GM13977 (cell line): ENCODE measurements at places on chromosomes 6 and 20.

DNA sequence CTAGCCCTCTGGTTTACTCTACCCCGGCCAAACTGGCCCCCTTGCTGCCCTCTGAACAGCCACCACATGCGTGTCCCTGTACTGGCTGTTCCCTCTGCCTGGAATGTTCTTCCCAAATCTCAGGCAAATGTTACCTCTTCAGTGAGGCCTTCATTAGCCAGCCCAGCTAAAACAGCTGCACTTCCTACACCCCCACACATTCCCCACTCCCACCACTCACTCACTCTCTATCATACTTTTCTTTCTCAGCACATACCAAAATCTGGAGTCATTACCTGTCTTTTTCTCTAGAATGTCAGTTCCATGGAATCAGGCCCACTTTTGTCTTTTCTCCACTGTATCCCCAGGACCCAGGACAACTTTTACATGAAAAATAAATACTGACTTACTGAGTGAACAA is 401.2 kb upstream of the SULF2 start:
- no peak for DNase-seq

DNA sequence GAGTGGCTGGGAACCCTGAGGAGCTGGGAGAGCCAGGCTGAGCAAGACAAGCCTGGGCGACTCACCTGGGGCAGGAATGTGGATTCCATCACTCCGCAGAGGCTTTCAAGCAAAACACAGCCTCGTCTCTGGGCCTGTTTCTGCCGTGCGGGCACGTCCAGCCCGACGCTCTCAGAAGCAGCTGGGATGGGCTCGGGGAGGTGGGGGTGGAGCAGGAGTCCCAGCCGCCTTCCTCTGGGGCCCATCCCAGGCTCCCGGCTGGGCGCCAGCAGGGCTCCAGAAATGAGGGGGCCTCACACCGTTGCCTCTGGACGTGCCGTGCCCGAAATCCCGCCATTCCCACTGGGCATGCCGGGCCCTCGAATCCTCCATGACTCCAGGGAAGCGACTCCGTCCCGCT is 8.7 kb upstream of the RPS21 start:
- no peak for DNase-seq

DNA sequence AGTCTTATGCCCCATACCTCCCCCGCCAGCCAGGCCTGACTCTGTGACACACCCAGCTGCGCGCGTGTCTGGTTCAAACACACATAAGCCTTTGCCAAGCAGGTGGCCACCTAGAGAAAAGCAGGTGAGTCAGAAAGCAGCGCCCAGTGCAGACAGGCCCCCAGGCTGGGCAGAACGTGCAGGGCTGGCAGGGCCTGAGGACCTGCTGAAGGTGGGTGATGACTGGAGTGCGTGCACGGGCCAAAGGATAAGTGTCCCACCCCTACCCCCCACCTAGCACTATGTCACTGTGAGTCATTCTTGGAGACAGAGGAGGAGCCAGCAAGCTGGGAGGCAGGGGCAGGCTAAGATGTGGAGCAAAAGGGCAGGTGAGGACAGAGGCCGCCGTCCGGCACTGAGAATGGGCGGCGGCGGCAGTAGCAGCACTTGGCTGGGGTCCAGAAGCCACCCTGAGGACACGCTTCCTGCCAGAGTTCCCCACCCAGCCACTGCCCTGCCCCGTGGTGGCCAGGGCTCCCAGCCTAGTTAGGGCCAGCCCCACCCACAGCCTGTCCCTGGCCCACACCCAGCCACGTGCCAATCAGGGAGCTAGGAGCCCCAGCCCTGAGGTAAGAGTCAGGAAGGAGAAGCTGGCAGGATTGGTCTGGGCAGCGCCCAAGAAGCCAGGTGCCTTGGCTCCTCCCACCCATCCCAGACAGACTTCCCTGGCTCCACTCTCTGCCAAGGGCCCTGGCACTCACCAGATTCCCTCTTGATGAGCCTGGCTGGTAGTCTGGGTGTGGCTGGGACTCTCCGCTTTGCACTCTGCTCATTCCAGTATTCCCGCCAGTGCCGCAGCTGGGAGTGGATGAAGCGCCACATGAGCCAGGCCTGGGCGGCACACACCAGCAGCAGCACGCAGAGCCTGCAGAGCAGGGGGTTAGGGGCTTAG is 72.7 kb downstream of the TRAM2 start:
- DNase-seq = peak; percentile 5

GRCh38 chr6:135496800-135497411 is 634 bp downstream of the AHI1 start:
- no peak for DNase-seq

GRCh38 chr6:113856625-113857555 is at the start of gene MARCKS:
Gene MARCKS (plus strand): TSS chr6:113857345. CDS start chr6:113857746, 401 bp downstream.
- DNase-seq = peak; percentile 90

DNA sequence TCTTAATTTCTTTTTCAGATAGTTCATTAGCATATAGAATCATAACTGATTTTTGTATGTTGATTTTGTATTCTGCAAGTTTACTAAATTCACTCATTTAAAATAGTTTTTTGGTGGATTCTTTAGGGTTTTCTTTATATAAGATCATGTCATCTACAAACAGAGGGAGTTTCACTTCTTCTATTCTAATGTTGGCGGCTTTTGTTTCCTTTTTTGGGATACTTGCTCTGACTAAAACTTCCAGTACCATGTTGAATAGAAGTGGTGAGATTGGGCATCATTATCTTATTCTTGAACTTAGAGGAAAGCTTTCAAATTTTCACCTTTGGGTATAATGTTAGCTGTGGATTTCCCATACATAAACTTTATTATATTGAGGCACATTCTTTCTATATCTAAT is 296.9 kb downstream of the BCKDHB start:
- DNase-seq = no peak

DNA sequence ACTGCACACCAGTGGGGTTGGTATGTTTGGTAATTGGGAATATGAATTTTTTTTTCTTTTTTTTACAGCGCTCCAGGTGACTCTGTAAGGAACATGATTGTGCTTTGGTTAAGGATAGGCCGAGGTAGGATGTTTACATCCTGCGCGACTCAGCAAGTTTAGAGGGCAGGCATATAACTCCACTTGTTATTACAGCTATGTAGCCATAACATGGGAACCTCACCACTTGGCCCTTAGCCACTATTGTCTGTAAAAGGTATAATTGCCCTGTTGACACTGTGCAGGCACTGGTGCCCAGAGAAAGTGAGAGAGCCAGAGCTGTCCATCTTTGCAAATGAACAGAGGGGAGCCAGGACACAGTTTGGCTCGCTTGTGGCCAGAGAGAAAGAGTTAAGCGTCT is 172.9 kb downstream of the MCHR2 start:
- DNase-seq = no peak

- no peak for DNase-seq
Observed at GRCh38 chr6:43575105-43575771, 600 bp downstream of the XPO5 start.
